Hematopoietic multipotent progenitor cell treated with erythropoietin and hydrocortisone succinate and interleukin-3 and kit ligand, for 8 days (in vitro differentiated cells): ENCODE measurements at places on chromosomes 3 and 15.

DNA sequence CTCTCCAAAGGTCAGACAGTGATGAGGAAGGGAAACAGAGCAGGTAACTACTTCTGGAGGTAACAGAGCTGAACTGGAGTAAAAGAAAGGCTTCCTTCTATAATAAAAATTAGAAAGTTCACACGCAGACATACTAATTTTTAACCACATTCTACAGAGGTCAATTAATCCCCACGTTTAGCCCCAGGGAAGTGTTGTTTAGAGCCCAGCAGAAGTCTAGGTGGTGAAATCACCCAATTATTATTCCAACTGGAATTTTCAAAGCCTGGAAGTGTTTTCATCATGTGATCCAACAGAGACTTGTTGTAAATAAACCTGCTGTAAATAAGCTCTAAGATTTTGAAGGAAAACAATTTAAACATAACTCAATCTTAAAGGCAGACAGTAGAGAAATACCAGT, 6.8 kb downstream of the ALDH1A2 start:
- DNase-seq: no peak

GRCh38 chr3:169914321-169914720, 2.9 kb downstream of the SAMD7 start:
- peak; percentile 23 for DNase-seq

DNA sequence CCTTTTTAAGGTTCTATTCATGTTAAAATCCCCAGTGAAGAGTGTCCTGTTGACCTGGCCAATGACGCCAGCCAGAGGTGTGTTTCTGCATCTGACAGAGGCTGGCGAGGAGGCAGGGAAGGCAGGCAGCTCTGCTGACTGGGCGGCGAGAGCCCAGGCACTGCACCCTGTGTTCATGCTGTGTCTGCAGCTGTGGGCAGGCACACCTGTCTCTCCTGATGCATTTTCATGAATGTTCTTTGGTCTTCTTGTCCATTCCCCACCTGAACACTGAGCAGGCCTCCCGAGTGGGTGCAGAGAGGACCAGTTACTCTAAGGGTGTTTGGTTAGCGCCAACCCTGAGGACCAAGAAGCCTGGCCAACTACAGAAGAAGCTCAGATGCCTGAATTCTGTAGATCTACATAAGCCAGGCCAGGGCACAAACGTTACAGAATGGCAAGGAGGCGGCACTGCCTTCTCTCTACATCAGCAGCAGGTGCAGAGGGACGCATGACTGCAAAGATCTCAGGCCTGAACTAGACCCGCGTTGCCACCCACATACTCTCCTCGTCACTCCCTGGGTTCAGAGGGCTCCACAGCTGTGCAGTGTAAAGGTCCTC, 233.7 kb downstream of the OCA2 start:
- DNase-seq: no peak

- DNase-seq: no peak
Observed at GRCh38 chr3:61132062-61132461, 119.2 kb downstream of the FHIT start.

DNA sequence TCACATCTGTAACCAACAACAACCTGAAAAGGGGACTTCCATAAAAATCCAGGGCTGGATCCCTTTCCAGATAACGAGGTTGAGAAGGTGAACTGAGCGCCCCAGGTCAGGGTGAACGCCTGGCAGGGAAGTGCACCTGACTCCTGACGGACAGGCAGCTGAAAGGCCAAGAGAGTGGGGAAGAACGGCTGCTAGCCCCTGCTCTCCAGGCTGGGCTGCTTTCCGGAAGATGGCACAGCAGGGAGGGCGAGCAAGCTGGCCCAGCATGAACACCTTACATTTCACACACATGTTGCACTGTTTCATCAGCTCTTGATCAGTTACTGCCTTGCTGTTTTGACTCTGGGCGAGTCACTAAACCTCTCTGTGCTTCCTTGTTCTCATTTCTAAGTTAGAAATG, 127.2 kb upstream of the IQSEC1 start:
- no peak for DNase-seq

DNA sequence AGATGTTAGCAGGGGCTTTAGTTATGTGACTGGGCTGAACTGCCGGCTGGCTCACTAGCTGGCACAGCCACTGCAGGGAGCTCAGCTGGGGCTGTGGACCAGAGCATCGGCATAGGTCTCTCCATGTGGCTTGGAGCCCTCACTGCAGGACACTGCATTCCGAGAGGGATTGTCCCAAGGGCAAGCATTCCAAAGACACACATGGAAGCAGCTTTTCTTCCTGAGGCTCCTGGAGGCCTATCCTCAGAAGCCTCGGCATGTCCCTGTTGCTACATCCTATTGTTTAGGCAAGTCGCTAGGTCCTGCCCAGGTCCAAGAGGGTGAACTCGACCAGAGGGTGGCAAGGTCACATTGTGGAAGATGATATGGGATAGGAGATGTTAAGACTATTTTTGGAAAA, 209.8 kb downstream of the PLCL2 start:
- DNase-seq: no peak

DNA sequence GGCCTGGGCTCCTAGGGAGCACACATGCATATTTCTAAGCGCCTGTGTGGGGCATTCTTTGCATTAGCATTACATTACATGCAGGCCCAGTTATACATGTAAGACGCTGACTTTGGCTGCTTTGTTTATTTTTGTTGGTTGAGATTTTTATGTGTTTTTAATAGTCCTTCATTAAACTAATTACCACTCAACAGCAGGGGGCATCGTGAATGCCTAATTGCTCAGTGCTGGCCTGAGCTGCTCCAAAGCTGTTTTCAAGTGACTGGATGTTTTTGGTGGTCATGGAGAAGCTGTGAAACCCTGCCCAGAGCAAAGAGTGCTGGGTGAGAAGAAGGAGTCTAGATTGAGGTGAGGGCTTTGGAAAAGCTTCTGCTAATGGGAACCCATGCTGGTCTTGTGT, 41.5 kb downstream of the GPD1L start:
- no peak for DNase-seq

- no peak for DNase-seq
Observed at GRCh38 chr3:161355508-161355907, 15.8 kb downstream of the SPTSSB start.

GRCh38 chr15:60563539-60564404, 84.8 kb upstream of the ICE2 start:
- no peak for DNase-seq

DNA sequence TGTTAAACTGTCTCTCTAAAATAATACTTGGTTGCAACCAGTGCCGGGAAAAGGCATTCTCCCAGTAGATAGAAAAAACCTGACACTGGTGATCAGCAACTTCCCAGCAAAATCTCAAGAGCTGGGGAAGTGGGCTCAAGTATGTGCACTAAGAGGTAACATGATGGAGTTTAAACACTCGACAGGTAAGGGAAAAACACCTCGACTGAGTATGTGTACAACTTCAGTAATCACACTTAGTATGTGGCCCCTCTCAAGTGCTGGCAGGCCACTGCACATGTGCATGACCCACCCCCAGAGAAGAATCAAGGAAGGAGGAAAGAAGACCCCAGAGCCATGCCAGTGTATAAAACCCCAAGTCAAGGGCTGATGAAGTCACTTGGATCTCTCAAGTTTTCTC, 27.4 kb downstream of the SPESP1 start:
- no peak for DNase-seq

DNA sequence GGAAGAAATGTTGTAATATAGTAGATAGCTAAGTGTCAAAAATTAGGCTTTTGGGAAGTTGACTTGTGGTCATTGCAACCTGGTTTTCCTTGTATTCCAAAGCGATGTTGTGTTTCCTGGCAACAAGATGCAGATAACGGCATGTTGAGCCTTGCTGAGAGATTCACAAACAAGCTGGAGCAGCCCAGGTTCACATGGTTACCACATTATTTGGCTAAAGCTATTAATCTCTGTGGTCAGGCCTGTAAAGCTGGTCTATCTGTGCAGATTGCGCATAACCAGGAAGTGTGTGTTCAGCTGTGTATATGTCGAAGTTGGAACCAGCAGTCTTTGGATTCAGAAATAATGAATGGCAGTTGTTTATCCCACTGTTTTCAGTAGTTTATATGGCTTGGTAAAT, 6.6 kb downstream of the TIPARP start:
- peak; percentile 54 for DNase-seq

DNA sequence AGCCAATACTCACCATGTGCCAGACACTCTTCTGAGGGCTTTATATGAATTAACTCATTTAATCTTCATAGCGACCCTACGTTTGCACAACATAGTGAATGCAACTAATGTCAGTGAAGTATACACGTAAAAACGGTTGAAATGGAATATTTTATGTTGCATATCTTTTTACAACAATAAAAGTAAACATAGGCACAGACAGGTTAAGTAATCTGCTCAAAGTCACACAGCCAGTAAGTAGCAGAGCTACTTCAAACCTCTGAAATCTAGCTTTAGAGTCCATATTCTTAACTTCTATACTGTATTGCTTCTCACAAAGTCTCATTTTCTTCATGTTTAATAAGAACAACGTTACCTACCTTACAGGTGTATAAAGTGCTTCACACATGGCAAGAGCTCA, 1.6 kb downstream of the SEC11A start:
- no peak for DNase-seq

DNA sequence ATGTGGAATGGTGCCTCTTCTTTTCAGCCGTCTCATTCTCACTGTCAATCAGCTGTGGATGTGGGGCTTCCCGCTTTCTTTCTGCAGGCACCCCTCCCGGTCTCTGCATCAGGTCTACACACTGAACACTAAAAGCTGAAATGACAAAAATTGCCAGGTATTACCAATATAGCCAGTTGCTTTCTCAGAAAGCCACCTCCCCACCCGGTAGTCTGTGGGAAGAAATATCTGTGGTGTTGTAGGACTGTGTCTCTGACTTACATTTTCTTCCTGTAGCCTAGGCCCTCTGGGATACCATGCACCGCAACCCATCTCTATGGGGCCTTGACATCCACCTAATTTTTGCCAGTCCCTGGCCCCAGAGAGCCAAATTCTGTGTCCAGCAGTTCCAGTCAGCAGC, 19.2 kb upstream of the EPHB1 start:
- DNase-seq: no peak

DNA sequence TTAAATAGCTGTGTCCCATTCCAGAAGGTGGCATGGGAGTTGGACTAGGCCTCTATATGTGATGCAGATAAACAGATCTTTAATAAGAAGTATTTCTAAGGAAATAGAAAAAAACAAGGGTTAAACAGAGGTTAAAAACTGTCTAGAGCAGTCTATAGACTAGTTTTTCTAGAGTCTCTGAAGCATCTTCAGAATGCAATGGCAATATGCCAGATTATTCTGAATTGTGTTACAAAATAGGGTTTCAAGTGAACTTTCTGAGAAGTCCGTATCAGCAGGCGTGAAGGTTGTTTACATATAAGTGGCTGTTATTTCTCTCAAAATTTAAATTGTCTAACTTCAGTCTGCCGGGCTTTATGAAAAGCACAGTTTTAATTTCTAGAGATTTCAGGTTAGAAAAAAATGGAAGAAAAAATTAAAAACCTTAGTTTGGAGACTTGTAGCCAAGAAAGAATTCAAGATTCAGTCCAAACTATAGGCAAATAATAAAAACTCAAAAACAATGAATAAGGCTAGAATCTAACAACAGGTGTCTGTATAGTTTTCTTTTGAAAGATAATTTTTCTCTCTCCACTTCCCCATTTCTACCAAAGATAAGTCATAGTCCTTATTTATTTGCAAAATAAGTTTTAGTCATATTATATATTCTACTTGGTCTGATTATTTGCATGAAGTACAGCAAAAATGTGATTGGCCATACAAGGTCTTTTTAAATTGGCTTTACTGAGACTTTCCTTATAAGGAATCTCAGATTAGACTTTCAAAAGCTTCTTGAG, 55.2 kb downstream of the OSTN start:
- DNase-seq: no peak

DNA sequence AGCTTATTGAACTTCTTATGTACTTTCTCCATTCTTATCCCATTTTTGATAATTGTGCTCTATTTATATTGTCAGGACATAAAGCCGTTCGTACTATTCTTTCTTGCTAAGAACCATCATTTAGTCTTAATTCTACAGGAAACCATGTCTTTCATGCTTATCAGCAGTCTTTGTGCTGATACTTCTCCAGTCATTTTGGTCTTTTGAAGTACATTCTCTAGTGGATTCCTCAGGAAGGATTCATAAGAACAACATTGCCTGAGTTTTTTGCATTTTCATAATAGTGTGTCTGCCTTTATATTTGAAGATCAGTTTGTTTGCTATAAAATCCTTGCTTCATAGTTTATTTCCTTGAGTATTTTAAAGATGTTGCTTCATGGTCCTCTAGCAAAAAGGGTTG, 126.6 kb upstream of the NEO1 start:
- no peak for DNase-seq

- peak; percentile 6 for DNase-seq
Observed at GRCh38 chr15:65217526-65218482, 6.5 kb upstream of the CILP start.

DNA sequence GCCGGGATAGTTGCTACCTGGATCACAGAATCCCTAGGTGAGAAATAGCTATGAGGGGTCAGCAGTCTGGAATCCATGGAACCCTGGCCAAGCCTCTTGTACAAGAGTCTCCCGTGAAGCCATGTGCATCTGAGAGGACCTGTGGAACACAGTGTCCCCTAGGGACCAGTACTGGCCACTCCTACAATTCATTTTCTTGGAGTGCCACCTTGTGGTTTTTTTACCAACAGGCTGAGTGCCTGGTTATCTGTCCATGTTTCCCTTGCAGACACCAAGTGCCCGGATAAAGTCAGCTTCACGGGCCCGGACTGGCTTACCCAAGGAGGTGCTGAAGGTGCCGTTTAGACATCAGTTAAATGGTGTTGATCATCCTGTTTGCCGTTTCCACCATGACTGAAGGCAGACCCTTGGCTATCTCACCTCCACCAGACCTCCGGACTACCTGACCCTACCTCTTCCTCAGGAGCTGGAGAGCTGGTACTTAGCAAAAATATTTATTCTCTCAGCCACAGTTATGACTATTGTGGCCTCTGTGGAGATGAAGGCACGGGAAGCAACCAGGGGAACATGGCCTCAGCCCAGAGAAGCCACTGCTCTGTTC, 93.9 kb downstream of the RBPMS2 start:
- peak; percentile 85 for DNase-seq

- no peak for DNase-seq
Observed at GRCh38 chr15:39115379-39116057, 465.4 kb upstream of the THBS1 start.

DNA sequence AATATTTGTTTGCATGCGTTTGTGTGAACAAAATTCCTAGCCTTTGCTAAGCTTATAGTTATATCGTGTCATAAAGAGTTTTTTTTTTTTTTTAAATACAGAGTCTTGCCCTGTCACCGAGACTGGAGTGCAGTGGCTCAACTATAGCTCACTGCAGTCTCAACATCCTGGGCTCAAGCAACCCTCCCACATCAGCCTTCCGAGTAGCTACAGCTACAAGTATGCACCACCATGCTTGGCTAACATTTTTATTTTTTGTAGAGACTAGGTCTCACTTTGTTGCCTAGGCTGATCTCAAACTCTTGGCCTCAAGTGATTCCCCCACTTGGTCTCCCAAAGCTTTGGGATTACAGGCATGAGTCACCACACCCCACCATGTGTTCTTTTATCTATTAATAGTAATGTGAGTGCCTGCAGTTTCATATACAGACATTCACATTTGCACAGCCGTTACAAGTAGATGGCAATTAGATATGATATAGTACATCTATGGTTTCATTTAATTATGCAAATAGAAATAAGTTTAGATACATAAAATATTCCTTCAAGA, 848.6 kb downstream of the PDCD6IP start:
- DNase-seq: no peak

GRCh38 chr3:54344601-54345231, 222.4 kb downstream of the CACNA2D3 start:
- DNase-seq: no peak
